ENCODE measurements at places on chromosomes 11 and 22.
A peak's percentile ranks its signal among the peaks of the same experiment; 100 is the strongest.

- no peak for DNase-seq
Measured at GRCh38 chr22:38955250-38955905, 2.0 kb upstream of the APOBEC3A start.

DNA sequence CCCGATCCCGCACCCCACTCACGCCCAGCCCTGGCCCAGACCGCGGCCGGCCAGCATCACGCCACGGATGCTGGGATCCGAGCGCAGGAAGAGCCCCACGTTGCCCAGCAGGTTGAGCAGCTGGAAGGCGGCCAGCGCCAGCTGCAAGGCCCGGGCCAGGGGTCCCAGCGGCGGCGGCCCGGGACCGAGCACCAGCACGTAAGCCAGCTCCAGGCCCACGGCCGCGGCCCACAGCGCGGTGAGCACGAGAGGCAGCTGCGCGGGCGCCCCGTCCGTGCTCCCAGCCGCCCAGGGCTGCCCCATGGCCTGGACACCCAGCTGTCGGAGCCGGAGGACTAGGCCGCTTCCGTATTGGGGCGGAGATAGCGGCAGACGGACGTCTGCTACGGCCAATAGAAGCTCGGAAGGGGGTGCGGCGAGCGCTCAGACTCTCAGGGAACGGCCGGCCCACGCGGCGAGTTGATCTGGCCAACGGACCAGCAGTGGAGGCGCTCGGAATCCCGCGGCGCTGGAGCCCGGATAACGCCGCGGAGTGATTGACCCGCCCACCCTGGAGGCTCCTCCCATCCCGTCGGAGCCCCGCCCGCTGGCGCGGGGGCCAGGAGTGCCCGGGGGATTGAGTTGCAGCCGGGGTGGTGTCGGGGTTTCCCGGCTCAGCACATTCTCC, at the start of gene ZDHHC24:
TSS of gene ZDHHC24 (minus strand) at position 348 of the 667 bp plus-strand sequence. CDS start at position 303, 45 bp downstream.
- DNase-seq = peak; percentile 98

DNA sequence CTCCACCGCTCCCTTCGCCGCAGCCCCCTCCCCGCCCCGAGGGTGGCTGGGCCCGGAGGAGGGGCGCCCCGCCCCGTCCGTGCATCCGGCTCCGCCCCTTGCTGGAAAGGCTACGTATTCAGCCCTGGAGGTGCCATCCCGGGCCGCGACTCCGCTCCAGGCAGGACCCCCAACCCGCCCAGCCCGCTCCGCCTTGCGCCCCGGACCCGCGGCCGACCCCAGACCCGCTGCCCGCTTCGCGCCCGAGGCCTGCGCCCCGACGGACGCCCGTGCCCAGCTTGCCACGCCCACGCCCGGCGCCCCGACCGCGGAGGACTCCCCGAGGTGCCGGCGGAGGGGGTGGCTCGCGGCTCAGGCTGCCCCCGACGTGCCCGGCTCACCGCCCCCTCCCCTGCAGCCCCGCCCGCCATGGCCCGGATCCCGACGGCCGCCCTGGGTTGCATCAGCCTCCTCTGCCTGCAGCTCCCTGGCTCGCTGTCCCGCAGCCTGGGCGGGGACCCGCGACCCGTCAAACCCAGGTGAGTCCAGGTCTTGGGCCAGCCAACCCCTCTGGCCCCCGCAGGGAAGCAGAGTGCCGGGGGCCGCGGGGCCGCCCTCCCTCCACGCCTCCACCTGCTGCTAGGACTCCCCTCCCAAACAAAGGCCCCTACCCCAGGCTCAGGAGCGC, at the start of gene ADM2:
TSS of gene ADM2 (plus strand) at position 104 of the 667 bp plus-strand sequence. CDS start at position 409, 305 bp downstream.
- no peak for DNase-seq

GRCh38 chr11:73404506-73405145, 28.4 kb downstream of the RELT start:
- DNase-seq = no peak

GRCh38 chr11:125070699-125071254, 7.7 kb downstream of the SLC37A2 start:
- peak; percentile 87 for DNase-seq

DNA sequence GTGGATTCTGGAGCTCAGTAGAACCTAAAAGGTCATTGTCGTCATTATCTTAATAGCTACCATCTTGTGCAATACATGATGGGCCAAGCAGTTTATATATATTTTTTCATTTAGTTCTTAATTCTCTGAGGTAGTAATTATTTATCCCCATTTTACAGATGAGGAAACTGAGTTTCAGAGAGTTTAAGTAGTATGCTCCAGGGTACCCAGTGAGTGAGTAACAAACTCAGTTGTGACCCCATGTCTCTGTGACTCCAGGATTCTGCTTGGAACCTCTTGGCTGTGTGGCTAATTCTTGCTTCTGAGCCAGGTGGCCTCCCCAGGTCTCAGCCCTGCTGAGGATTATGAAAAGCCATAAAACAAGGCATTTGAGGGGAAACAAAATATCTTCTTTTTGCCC, 82.6 kb downstream of the CEP164 start:
- DNase-seq = no peak

- no peak for DNase-seq
Measured at GRCh38 chr22:46287873-46288751, 8.6 kb upstream of the GTSE1 start.

DNA sequence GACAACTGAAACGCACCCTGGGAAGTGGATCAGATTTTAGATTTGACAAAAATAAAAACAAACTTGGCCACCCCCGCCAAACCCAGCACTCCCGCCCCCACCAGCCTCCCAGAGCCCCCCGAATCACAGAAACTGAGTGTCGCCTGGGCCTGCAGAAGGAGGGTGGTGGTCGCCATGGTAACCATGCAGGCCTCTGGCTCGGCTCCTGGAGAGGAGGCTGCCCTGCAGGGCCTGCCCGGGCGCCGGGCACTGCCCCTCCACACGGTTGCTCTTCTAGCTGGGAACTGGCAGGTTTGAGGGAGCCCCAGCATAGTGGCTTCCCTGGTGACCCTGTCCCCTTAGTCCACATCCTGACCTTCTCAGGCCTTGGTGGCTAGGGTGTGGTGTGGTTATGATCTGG, 19.3 kb downstream of the CACNA1I start:
- DNase-seq = no peak

- no peak for DNase-seq
Measured at GRCh38 chr22:23065069-23065451, 5.3 kb upstream of the GNAZ start.

DNA sequence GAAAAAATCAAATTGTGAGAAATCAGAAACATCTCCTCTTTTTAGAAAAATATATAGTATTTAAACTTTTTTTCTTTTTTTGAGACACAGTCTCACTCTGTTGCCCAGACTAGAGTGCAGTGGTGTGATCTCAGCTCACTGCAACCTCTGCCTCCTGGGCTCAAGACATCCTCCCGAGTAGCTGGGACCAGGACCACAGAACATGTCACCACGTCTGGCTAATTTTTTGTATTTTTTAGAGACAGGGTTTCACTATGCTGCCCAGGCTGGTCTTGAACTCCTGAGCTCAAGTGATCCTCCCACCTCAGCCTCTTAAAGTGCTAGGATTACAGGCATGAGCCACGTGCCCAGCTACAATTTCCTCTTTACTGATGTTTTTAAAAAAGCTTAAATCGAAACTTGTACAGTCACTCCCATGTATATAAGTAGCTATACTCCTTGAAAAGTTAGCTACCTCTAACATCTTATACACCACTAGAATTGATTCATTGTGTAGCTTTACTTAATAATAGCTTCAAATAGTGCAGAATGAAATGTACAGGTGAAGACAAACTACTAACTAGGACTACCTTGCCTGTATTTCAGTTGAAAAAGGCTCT, 10.3 kb downstream of the EIF4G2 start:
- DNase-seq = no peak

DNA sequence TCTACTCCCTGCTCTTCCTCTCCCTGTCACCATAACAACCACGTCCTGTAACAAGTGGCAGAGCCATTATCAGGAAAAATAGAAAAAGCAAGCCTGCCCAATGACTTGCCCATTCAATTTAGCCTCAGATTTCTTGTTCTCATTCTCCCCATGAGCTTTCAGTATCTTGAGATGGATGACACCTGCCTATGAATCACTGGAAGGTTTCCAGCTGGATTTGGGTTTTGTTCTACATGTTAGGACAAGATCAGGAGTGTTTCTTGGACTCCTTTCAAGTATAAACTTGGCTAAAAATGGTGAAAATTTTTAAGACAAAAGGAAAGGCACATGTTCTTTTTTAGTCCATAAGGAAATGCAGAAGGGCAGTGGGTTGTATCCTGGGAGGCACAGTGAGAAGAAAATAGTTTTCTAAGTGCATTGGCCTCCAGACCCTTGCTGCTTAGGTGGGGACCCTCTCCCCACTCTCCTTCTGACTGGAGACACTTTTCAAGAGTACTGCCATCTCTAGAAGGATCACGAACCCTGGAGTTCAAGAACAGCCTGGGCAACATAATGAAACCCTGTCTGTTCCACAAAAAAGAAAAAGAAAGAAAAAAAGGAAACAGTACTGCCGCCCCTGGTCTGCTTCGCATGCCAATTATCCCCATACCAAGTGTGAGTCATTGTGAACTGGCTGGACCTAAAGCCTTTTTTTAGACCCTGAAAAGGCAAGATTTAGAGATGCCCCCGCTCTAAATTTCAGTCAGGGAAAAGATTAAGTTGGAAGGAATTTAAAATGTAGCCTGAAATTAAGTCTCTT, 51.0 kb downstream of the MTNR1B start:
- DNase-seq = peak; percentile 97

GRCh38 chr11:117993988-117994745, 8.0 kb downstream of the IL10RA start:
- DNase-seq = no peak

DNA sequence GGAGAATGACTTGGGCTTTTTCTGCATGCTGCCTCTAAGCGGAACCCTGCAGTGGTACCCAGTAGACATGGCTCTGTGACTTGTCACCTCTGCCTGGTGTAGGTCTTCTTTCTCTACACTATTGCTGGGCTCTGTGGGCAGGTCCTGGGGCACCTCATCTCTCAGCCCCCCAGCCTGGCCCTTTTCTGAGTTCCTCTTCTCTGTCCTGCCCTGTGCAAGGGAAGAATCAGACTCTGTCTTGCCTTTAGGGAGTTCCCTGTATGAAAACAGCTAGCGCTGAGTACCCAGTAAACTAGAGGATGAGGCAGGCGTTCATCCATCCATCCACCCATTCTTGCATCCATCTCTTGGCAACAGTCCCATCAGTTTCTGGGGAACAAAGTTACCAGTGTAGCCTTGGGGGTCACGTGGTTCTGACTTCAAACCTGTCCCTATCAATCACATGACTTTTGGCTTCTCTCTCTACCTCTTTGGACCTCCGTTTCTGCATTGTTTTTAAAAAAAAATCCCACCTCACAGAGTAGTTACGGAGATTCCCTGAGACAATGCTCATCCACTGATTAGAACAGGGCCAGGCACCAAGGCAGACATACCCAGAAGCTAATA, 86.4 kb upstream of the WNT11 start:
- DNase-seq = no peak

DNA sequence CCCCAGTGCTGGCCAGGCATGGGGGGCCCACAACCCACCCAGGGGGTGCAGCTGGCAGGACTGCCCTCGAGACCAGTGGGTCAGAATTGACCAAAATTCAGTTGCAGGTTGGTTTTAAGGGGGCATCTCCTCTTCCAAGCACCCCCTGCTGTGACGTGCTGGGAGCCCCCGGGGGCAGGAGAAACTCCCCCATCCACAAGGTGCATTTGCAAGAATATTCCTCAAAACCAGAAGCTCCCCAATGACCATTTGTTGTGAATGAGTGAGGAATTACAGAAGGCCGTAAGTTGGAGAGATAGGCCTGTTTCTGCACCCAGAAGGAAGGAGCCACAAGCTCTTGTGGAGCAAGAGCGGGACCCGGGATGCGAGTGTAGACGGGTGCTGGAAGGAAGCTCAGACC, 414.5 kb downstream of the BRD1 start:
- no peak for DNase-seq

DNA sequence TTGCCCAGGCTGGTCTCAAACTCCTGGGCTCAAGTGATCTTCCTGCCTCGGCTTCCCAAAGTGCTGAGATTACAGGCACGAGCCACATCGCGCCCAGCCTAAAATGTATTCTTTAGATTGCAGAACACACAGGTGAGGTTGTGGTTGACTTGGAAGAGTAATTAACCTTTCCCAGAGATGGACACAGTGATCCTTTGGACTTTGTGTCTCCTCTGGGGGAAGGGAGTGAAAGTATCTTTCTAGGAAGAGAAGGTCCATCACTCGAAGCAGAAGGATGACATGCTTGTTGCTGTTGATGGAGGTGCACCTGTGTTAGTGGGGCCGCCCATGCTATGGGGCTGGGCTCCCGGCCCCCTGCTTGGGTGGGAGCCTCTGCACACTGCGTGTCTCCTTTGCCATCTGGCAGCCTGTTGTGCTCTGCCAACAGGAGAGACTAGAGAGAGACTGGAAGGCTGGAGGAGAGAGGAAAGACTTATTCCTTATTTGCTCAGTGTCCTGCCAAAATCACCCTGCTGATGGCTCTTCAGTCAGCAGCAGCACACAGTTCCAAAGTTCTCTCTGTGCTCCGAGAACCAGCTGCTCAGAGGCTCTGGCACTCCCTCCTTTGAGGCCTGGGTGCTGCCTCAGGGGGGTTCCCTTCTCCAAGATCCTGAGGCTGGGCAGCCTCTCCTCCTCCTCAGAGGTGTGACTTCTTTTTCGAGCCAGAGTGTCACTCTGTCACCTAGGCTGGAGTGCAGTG, 33.1 kb upstream of the CYB5R3 start:
- DNase-seq = no peak

GRCh38 chr22:30994960-30995359, 25.9 kb downstream of the TUG1 start:
- DNase-seq = no peak

DNA sequence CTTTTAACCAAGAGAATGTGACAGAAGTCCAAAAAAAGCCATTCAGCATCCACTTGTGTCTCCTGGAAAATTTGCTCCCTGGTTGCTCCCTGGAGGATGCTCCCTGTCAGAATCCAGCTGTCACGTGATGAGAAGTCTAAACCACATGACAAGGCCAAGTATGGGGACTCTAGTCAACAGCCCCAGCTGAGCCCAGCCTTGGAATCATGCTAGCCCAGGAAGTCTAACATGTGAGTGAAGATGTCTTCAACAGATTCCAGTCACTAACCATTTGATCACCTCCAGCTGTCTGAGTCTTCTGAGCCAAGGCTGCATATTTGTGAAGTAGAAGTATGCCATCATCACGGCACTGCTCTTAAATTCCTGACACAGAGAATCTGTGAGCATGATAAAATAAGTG, 4.2 kb downstream of the OR56B4 start:
- DNase-seq = no peak

DNA sequence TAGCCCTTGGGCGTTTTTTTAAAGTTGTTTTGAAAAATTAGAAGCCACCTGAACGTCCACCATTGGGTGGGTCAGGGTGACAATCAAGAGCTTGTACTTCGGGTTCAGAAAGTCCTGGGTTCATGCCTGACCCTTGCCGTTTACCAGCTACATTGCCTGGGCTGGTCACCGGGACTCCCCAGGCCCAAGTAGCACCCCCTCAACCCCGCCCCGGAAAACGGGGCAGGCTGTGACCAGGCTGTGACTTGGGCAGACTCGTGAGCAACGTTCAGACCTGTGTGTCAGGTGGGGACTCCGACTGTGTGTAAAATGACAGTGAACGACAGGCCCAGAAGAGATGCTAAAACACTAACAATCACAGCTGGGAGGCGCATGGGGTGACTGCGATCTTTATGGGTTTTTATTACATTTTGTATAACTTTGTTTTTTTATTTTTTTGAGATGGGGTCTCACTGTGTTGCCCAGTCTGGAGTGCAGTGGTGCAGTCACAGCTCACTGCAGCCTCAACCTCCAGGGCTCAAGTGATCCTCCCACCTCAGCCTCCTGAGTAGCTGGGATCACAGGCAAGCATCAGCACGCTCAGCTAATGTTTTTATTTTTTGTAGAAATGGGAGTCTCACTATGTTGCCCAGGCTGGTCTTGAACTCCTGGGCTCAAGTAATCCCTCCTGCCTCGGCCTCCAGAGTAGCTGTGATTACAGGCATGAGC, 56.8 kb downstream of the TRMU start:
- DNase-seq = no peak

GRCh38 chr11:628056-628455, 1.1 kb upstream of the SCT start:
- DNase-seq = no peak

All from epithelial cell of esophagus (primary cell).